Right lobe of liver (tissue), 6 donors: ENCODE measurements at places on chromosomes 16 and 17.

DNA sequence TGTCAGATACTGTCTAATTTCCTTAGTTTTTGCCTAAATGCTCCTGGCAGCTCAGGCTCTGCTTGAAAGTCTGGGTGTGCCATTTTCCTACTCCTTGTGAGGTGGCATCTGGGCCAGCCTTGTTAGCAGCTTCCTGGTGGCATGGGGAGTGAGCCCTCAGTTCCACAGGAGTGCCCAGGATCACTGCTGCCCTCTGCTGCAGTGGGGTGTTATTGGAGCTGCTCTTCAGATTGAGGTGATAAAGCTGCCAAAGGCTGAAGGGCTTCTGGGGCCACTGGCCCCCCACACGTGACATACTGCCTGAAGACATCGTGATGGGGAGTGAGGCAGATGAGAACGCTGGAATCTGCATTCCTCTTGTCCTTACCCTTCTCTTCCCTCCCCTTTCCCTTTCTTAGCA is 27.4 kb downstream of the CEP95 start:
- no peak for DNase-seq

DNA sequence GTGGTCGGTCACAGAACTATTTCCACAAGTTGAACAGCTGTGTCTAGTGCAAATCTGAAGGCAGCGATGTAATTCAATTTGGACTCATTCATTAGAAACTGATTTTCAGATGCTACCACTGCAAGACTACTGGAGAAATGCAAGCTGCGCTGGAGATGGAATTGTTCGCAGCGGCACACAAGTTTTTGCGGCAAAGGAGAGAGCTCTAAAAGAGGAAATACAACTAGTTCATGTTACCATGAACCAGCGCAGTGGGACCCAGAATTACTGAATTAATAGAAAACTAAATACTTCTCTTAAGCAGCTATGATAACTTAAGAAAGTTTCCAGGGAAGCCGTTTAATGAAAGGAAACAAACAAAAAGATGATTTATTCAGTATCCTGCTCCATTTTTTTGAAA is 1.9 kb downstream of the CREBBP start:
- DNase-seq, result no peak

GRCh38 chr17:57988301-57989250 is 522 bp upstream of the VEZF1 start:
- peak; percentile 76 for DNase-seq

- peak; percentile 90 for DNase-seq
Measured at GRCh38 chr17:10729334-10730193, at the start of gene TMEM220. Gene TMEM220, minus strand, starts transcription at chr17:10730023. Its CDS starts 172 bp downstream, at chr17:10729851.

DNA sequence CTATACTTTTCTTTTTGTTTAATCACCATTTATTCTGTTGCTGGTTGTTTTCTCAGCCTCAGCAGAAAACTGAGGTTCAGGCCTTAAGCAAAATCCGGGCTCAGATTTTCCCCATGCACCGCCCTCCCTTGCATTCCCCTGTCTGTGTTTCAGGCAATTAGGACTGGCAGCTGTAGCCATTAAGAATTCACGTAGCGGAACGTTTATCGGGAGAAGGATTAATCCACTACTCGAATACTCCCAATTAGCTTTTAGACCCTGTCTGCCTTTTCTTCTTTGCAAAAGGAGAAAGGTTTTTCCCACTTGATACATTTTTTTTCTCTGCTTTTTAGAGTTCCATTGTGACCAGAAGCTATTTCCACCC is 173.1 kb downstream of the RPTOR start:
- DNase-seq, result no peak

GRCh38 chr17:80468242-80468641 is 8.2 kb downstream of the NPTX1 start:
- no peak for DNase-seq

DNA sequence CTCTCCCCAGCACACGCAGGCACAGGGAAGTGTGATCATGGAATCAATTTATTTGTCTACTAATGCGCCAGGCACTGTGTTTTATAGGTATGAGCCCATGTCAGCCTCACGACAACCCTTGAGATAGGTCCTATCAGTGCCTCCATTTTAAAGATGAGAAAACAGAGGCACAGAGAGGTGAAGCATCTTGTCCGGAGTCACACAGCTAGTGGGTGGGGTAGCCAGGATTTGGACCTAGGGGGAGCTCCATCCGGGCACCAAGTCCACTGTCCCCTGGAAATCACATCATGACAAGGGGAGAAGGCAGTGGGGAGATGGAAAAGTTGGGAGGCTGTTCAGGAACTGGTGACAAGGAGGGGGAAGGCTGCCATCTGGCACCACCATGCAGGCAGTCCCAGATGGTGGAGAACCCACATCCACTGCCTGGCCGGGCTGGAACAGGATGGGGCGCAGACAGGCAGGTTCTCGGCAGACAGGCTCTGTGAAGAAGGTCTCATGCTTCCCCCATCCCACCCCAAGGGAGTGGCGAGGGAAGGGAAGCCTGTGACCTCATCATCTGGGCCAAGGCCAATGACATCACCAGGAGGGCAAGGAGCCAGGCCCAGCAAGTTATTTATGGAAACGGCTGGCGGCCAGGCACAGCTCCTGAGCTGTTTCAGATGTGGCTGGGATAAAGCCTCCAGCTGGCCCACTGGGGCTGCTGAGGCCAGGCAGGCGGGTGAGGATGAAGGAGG is 126.0 kb upstream of the SDK2 start:
- DNase-seq, result peak; percentile 66

DNA sequence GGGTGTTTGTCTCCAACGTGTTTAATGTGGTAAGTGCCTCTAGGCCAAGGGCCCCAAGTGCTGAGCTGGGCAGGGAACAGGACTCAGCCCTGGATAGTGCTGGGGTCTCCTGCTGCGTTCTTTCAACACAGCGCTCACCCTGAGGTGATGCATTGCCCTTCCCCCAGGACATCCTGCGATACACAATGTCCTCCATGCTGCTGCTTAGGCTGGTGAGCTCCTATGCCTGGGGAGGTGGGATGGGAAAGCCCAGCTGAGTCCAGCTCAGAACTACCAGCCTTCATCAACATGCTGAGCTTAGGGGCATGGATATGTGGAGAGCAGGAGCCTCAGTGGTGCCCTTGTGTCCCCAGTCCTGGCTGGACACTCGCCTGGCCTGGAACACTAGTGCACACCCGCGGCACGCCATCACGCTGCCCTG is 563 bp downstream of the ZACN start:
- DNase-seq, result no peak

DNA sequence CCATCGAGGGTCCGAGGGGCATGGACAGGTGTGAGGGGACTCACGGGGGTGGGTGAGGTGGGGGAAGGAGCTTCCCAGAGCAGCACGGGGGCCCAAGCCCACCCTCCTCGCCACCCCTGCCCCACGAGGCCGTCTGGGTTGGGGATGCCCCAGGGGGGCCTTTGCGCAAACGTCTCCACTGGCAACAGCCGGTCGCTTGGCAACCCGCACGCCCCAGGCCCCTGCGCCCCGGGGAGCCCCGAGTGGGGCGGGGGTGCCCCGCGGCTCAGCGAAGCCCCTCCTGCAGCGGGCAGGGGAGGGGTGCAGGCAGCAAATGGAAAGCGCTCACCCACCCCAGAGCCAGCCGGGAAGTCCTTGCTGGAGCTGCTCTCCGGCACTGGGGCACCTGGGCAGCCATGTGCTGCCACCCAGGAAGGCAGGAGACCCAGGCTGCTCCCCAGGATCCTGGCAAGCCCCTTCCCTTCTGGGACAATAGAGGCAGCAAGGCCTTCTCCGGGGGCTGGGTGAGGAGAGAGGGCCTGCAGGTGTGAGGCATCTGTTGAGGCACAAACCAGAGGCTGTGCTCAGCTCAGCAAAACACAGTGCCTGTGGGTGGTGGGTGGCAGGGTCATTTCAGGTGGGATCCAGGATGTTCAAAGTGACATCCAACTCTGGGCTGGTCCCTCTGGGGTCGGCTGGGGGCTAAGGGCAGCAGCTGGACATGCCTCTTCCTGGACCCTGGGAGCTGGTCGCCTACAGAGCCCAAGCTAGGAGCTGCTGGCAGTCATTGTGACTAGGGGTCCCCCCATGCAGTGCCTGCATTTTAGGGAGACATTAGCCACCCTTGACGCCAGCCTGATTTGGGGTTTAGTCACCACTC is 80.9 kb upstream of the CBX4 start:
- DNase-seq, result peak; percentile 52

DNA sequence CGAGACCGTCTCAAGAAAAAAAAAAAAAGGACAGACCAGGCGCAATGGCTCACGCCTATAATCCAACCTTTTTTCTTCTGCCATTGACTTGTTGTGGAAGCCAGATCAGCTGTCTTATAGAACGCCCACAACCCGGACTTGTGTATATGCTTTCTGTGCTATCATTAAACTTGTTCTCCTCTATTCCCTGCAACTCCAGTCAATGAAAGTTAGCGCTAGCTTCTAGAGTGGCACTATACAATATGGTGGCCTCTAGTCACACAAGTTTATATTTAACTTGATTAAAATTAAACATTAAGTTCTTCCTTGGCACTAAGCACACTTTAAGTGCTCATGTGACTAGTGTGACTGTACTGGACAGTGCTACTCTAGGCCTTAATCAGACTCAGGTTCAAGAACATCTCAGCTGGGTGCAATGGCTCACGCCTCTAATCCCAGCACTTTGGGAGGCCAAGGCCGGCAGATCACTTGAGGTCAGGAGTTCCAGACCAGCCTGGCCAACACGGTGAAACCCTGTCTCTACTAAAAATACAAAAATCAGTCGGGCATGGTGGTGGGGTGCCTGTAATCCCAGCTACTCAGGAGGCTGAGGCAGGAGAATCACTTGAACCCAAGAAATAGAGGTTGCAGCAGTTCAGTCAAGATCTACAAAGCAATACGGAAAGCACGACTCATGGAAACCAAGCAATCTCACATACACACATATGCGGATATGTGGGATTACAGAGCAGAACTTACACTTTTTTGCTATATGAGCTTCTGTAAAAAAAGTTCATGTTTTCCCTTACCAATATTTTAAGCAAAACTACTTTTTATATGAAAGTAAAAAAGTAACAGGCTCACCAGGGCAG is 18.8 kb upstream of the GLG1 start:
- no peak for DNase-seq

GRCh38 chr17:6470751-6471521 is 26.7 kb downstream of the PIMREG start:
- no peak for DNase-seq

DNA sequence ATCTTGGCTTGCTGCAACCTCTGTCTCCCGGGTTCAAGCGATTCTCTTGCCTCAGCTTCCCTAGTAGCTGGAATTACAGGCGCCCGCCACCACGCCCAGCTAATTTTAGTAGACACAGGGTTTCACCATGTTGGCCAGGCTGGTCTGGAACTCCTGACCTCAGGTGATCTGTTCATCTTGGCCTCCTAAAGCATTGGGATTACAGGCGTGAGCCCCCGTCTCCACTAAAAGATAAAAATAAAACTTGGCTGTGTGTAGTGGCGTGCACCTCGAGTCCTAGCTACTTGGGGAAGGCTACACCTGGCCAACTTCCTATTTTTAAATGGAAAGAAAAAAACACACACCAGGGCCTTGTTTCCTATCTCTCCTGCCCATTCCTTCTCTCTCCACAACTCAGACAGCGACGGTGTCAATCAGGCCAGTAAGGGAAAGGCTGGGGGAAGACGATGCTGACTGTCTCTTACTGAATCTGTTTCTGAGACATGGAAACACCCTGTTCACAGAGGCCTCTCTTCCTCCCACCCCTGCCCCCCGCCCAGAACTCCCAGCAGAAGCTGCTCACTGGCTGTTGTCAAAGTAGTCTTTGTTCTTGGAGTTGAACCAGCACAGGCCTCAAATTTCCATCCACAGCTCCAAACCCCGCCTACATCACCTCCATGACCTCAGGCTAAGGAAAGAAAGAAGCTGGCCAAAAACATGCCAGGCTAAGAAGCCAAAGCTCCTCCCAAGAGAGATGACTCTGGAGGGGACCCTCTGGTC is 96.6 kb downstream of the NXN start:
- DNase-seq, result peak; percentile 81

DNA sequence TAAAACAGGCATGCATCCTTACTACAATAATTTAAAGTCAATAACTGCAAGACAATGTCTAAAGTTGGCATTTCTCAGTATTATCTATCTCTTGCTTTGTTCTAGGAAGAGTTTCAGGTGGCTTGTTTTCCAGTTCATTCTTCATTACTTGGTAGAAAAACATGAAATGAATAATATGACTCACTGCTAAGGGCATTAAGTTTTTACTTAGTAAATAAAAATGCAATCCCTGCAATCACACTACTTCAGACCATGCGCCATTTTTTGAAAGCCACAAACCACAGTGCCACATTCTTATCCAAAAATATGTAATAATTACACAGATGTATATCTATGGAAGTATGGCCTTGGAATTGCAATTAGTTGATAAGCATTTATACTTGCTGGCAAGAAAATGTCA is 55.4 kb downstream of the CREBBP start:
- DNase-seq, result no peak

DNA sequence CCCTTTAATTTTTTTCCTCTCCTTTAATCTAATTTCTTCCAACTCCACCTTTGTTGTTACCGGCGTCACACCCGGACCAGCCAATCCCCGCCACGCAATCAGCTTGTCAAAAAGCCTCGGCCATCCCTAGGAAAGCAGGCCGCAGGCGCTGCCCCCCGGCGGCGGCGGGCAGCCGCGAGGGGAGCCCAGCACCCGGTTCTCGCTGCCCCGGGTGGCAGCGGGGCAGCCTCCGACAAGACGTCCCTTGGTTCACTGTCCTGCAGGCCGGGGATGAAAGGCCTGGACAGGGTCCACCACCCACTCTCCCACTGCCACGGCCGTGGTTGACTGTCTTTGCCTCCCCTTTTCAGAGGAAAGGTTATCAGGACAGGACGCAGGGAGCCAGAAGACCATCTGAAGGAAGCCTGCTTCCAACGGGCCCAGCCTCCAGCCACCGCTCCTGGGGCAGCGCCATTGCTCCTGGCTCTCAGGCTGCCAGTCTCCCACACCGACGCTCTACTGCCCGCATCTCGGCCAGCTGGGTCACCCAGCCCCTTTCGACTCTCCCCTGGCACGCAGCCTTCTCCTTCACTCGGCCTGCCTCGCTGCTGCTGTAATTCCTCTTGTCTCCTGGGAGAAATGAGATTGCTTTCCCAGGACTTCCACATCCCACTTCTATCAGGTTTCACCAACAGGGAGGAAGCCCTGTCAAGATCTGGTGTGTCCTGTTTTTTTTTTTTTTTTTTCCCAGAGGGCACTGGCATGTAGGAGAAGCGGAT is 2.8 kb upstream of the UBTF start:
- DNase-seq, result peak; percentile 85

- DNase-seq, result no peak
Measured at GRCh38 chr17:22516861-22517636, 824.7 kb downstream of the KCNJ18 start.
